ENCODE measurements at places on chromosomes 13 and 19.

DNA sequence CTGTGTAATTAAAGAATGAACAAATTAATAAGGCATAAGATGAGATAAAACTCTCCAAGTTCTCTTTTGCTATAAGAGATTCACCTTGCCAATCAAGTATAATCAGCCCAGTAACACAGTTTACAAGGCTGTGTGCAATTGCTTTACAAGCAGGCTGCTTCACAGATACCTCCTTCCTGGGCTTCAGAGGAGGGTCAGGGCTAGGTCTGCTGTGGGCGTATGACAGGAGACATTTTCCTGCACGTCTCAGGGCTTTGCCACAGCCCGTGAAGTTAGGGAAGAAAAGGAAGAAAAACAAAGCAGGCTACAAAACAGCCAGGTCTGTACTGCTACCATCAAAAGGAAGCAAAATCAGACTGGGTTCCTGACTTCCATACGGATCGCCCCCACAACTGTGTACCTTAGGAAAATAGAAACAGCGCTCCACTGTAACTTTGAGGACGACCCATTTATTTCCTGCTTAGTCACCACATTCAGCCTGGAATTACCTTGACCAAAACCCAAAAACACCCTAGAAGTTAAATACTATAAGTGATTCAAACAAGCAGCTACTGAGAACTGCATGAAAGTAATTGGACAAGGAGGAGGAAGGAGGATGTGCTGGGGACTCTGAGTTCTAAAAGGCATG is 12.4 kb downstream of the EFNB2 start:
- DNase-seq, result no peak
- no peaks in the 10 kb centered on the region for H3K36me3 ChIP-seq
- H3K27ac ChIP-seq, result no peak overlapping the region
- no peak overlapping the region for H3K4me3 ChIP-seq
- peaks cover 24% of the 10 kb centered on the region for H3K4me1 ChIP-seq
- no peaks in the 10 kb centered on the region for H3K27me3 ChIP-seq

DNA sequence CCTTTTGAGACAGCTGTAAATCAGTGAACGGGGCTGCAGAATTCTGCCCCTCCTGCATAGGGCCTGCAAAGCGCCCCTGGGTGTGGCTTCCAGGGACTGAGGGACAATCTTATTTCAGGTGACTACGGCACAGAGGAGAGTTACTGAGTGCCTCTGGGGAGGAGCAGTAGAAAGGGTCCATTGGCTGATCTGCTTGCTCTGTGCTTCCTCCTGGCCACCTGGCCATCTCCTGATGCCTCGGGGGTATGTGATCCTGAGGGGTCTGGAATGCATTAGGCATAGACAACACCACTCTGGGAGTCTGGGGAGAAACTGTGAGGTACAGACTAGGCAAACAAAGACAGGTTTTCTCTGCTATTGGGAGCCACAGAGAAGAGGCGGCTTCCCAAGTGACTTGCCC is 2.8 kb downstream of the KCTD15 start:
- H3K4me3 ChIP-seq, result no peak overlapping the region
- no peak for DNase-seq
- peaks cover 4% of the 10 kb centered on the region for H3K4me1 ChIP-seq
- H3K36me3 ChIP-seq, result no peaks in the 10 kb centered on the region

- peaks cover 43% of the 10 kb centered on the region for H3K4me1 ChIP-seq
- no peak for DNase-seq
- no peak overlapping the region for H3K4me3 ChIP-seq
Measured at GRCh38 chr19:50928831-50929230, 17.6 kb upstream of the KLK4 start.

DNA sequence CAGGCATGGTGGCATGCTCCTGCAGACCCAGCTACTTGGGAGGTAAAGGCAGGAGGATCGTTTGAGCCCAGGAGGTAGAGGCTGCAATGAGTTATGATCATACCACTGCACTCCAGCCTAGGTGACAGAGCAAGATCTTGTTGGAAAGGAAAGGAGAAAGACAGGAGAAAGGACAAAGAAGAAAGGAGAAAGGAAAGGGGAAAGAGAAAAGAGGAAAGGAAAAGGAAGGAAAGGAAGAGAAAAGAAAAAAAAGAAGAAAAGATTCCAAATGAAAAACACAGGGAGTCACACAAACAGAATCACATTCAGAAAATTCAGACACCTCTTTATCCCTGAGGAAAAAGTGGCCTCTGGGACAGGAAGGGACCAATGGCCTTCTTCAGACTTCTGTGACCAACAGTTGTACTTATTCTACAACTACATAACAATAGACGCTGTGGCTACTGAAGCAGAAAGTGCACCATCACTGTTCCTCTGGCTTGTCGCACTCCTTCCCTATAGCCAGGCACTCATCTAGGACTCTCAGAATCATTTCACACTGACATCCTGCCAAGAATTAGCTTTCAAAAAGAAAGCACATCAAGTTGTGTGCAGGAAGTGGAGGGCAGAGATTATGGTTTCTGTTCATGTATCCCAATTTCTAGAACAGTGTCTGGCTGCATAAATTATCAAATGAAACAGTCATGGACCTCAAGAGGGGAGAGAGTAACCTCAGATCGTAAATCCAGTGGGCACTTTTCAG is 5.9 kb downstream of the MTMR6 start:
- no peaks in the 10 kb centered on the region for H3K36me3 ChIP-seq
- no peak overlapping the region for H3K27ac ChIP-seq
- peaks cover 7% of the 10 kb centered on the region for H3K4me1 ChIP-seq
- no peak for DNase-seq
- no peaks in the 10 kb centered on the region for H3K27me3 ChIP-seq

Data from HCT116 (cell line).